Hematopoietic multipotent progenitor cell treated with erythropoietin and hydrocortisone succinate and interleukin-3 and kit ligand, for 17 days (in vitro differentiated cells): ENCODE measurements at places on chromosomes 3 and 15.

GRCh38 chr15:66757521-66757920, 55.5 kb downstream of the SMAD6 start:
- DNase-seq = no peak

DNA sequence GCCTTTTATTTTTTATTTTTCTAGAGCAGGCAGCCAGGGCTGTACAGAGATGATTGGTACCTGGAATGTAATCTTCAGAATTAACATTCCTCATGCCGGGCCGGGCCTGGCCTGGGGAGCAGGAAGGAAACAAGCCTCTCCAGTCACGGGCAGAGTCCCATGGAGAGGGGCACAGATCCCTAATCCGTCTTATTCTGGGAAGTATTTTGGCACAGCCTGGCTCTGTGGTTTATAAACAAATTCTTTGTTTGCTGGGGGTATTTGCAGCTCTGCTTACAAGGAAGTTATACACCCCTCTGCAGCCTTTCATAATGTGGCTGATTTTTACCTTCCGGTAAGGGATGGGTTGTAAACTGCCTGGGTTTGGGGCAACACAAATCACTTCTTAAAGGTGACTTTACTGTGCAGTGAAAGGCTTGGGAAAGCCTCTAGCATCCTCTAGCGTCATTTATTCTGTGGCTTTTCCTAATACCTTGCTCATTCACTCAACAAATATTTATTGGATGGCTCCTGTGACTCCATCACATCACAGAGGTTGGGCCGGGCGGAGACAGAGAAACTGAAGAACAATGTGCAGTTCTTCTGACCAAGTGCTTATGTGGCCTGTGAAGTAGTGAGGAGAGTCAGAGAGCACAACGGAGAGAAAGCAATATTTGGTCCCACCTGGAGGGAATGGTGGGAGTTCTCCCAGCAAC, 2.7 kb downstream of the SLC6A20 start:
- DNase-seq = no peak

GRCh38 chr15:100222349-100222715, 119.4 kb downstream of the ADAMTS17 start:
- no peak for DNase-seq

DNA sequence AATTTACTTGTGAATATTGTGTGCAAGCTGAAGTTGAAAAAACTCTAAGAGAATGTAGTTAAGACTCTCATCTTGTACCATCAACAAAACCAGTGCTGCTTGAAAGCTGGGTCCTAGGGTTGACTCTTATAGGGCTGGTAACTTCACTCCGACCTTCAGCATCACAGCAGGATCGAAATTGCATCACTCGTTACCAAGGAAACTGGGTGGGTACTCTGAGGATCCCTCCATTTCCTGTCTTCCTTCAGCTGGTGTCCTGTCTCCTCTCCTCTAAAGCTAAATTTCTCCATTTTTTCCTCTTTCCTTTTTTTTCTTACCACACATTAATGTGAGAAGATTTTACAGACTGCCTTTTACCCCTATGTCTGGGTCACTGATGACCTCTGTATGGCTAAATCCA, 3.0 kb upstream of the APH1B start:
- DNase-seq = no peak

- no peak for DNase-seq
Observed at GRCh38 chr3:164465172-164465571, 613.1 kb downstream of the SI start.

- no peak for DNase-seq
Observed at GRCh38 chr3:100810671-100811070, 101.4 kb downstream of the TFG start.

DNA sequence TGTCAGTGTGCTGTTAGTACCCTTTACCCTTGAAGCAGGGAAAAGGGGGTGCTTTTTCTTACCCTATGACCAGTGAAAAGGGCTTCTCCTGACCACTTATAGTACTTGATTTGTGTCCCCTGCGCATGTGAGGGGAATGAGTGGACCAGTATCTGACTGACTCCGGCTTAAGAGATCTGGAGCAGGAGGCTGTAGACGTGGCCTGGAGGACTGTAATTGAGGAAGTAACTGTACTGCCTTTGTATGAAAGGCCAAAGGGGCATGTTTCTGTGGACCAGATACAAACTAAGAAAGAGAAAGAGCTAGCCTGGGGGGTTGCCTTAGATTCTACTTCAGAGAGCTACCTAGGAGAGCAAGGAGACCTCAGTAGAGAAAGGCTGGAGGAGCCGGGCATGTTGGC, 89.9 kb upstream of the TBL1XR1 start:
- DNase-seq = no peak

- no peak for DNase-seq
Observed at GRCh38 chr3:29585368-29585767, 304.5 kb downstream of the RBMS3 start.

DNA sequence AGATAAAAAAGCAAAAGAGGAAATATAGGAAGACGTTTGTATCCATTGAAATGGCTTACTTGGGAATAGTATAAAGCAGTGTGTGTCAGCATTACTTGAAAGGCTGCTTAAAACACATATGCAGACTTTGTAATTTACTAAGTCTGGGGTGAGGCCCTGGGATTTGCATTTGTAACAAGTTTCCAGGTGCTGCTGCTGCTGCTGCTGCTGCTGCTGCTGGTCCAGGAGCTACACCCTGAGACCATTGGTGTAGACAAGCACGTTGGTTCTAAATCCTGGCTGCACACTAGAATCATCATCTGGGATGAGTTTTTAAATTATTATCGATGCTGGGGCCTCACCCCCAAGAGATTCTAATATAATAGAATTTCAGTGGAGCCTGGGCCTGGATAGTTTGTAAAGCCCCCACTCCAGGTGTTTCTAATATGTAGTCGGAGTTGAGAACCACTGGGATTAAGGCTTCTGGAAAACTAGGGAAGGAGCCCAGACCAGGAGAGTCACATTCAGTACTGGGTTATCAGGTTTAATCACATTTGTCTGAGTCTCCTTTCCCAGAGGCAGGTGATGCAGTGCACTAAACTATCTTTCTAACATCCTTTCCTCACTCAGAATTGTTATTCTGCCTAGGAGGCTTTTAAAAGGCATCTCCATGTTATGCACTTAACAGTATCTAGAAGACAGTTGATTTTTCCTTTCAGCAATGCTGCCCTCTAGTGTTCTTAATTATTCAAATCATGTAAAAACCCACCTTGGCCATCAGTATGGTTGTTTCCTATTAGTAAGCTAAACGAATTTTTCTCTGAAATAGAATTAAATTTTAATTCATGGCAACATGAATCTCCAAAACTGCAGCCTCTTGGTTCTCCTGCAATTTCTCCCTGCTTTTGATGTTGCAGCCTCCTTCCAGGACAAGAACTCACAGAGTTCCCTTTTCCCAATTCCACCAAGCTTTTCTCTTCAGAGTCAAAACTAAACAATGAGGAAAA, 45.4 kb downstream of the SSR3 start:
- DNase-seq = peak; percentile 40

DNA sequence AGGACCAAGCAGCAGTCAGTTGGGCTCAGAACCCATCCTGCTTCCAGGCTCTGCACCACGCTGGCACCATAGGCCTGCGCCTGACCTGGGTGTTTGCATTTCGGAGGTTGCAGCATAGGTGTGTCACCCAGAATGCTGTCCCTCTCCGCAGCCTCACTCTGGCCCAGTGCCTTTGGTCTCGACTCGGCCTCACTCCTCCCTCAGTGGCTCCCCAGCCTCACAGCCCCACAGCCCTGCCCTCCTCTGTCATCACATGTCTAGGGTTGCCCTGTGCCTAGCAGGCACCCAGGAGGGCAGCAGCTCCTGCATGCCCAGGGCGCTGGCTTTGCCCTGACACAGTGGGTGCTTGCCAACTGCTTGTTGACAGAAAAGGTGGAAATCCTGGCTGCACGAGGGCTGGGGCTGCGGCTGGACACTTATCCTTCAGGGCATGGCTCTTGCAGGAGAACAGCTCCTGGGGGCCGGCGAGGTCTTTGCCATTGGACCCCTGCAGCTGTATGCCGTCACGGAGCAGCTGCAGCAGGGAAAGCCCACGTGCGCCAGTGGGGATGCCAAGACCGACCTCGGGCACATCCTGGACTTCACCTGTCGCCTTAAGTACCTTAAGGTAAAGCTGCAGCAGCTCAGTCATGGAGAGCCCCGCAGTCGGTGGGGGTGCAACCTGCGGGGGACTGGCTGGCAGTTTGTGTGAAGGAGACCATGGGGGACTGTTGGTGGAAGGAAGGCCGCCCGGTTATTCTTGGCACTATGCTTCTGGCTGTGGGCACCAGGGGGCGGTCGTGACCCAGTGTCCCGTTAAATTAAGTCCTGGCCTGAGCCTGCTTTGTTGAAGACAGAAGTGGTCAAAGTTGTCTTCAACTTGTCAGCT, 16.2 kb downstream of the NISCH start:
- DNase-seq = peak; percentile 40

DNA sequence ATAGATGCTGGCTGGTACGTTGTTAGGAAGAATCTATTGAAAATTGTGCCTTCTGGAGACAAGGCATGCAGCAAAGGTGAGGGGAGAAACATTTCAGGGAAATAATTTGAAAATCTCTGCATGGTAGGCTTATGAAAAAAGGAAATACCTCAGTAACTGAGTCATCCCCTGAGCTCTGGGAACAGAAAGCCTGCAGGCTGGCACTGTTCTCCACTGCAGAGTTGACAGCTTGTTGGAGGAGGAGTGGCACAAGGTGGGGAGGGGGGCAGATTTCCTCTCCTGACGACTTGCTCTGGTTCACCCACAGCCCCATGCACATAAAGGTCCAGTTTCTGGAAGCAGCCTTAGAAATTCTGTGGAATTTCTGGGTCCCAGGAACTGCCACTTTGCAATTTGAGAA, 179.4 kb downstream of the ABHD5 start:
- no peak for DNase-seq

GRCh38 chr15:40137303-40138200, 23.3 kb upstream of the BUB1B start:
- DNase-seq = no peak

DNA sequence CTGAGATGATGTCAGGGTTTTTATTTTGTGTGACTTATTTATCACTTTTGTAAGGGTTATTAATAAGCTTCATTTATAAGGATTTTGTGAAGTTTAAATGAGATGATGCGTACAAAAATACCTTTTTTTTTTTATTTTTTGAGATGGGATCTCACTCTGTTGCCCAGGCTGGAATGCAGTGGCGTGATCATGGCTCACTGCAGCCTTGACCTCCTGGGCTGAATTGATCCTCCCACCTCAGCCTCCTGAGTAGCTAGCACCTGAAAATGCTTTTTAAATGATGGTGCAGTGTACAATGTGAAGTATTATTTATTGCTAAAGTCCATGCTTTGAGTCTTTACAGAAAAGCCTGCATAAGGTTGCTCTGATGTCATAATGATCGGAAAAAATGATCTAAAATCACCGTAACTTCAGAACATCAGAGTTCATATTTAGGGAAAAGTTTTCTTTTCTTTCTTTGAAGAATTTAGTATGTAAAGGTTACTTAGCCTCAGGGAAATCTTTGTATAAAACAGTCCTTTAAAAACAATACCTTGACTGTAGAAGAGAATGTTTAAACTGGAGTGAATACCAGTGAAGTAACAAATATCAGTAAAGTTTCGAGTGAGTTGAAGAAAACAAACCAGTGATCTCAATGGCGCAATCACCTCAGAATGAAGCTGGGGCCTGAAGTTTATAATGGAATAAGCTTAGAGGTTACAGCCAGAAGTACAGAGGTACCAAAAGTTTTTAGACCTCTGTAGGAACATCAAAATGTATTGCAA, 29.7 kb downstream of the TCF12 start:
- no peak for DNase-seq
